Cerebellum (tissue), 4 donors: ENCODE measurements at places on chromosomes 12 and 14. TPM values are rescaled to one million over a fixed set of nuclear protein-coding genes. Genes with fewer than 3 reads are reported as not detected.

Gene OR4E2
- not detected for total RNA-seq

Gene LRCOL1
- total RNA-seq: not detected

Gene ERO1A
- total RNA-seq: 37.1 TPM

Gene C12orf60
- total RNA-seq: 4.4 TPM

Gene CAPS2
- 32.8 TPM for total RNA-seq

Gene GCH1
- 1.8 TPM for total RNA-seq

Gene ACVRL1
- 12.3 TPM for total RNA-seq

Gene ATL1
- total RNA-seq: 57.2 TPM

Gene SIRT4
- total RNA-seq: 2.5 TPM

Gene ADAM20
- total RNA-seq: 7.1 TPM

Gene SYT1
- total RNA-seq: 128 TPM

Gene INSM2
- total RNA-seq: 9.6 TPM

Gene SNRNP35
- 25.0 TPM for total RNA-seq

Gene TMPRSS12
- not detected for total RNA-seq

Gene CDKN1B
- 64.6 TPM for total RNA-seq

Gene PPFIA2
- total RNA-seq: 148 TPM

Gene PAPOLA
- total RNA-seq: 266 TPM

Gene ARHGAP9
- total RNA-seq: 2.1 TPM

Gene ANKS1B
- total RNA-seq: 331 TPM

Gene ST8SIA1
- 67.5 TPM for total RNA-seq

Gene IQSEC3
- total RNA-seq: 7.7 TPM

Gene IL31
- not detected for total RNA-seq

Gene FAM90A1
- 0.09 TPM for total RNA-seq

Gene DIO3
- total RNA-seq: 6.1 TPM

Gene SDR9C7
- total RNA-seq: 0.18 TPM

Gene B4GALNT3
- 2.4 TPM for total RNA-seq

Gene MYF5
- total RNA-seq: not detected

Gene MUCL1
- not detected for total RNA-seq

Gene ZBTB39
- total RNA-seq: 9.4 TPM

Gene UBC
- total RNA-seq: 507 TPM

Gene PRH2
- total RNA-seq: 0.64 TPM

Gene LEMD3
- 49.5 TPM for total RNA-seq

Gene RTL1
- under 0.01 TPM for total RNA-seq

Gene TCL1B
- not detected for total RNA-seq

Gene TAS2R7
- 0.91 TPM for total RNA-seq

Gene PTPRR
- 8.1 TPM for total RNA-seq

Gene GARIN6
- total RNA-seq: not detected

Gene KCNC2
- 20.2 TPM for total RNA-seq

Gene FGD6
- total RNA-seq: 30.0 TPM

Gene SMIM41
- total RNA-seq: 0.18 TPM

Gene OTOGL
- total RNA-seq: 1.4 TPM

Gene FAM216A
- total RNA-seq: 19.8 TPM

Gene RPS6KL1
- 42.4 TPM for total RNA-seq

Gene ERP29
- total RNA-seq: 26.3 TPM

Gene SLC2A13
- 16.8 TPM for total RNA-seq

Gene MSRB3
- 7.0 TPM for total RNA-seq

Gene METTL3
- 77.7 TPM for total RNA-seq

Gene RPL10L
- total RNA-seq: not detected

Gene CMKLR1
- total RNA-seq: 1.6 TPM

Gene GNB3
- 5.5 TPM for total RNA-seq

Gene LGMN
- 24.5 TPM for total RNA-seq
